ENCODE measurements at places on chromosomes 6 and 20.

- no peak for DNase-seq
Measured at GRCh38 chr6:53934023-53934422, 139.2 kb downstream of the LRRC1 start.

DNA sequence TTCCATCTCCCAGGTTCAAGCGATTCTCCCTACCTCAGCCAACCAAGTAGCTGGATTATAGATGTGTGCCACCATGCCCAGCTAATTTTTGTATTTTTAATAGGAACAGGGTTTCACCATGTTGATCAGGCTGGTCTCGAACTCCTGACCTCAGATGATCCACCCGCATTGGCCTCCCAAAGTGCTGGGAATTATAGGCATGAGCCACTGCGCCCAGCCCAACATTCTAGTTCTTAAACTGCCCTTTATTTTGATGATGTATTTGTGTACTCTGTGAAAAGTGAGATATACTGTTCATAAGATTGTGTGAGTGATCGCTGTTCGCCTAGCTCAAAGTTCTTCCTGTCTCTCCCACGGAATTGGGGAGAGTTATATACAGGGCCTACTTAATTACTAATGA, 93.1 kb downstream of the HFE start:
- DNase-seq: no peak

- DNase-seq: no peak
Measured at GRCh38 chr20:64001607-64002011, 20.7 kb downstream of the PRPF6 start.

- DNase-seq: no peak
Measured at GRCh38 chr6:130396722-130397121, 30.9 kb downstream of the TMEM200A start.

DNA sequence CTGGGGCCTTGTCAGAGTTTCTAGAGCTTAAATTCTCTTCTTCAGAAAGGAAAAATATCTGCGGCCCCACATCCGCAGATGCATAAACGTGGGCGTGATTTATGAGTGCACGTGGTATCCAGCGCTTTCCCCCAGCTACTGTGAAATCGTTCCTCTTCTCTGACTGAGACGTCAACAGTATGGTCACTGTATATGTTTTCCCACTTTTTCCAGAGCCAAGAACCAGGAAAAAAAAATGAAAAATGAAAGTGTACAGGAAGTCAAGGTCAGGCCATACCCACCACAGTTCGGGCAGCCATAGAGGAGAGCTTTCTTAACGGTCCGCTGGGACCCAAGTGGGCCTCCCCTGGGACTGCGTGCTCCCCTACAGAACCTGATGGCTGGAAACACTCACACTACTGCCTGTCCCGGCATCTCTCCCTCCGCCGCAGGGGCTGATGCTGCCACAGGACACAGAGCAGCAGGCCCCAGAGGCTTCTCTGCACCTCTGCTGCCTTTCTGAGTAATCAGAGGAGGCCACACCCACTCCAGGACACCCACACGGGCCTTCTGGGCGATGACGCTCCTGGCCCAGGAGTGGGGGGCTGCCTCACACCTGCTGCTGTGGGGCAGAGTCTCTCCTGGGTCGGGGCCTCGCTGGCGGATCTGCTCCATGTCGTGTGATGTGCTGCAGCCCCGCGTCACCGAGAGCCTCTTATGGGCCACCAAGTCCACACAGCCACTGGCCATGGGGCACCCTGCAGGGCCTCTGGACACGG, 16.4 kb upstream of the STX16 start:
- no peak for DNase-seq

DNA sequence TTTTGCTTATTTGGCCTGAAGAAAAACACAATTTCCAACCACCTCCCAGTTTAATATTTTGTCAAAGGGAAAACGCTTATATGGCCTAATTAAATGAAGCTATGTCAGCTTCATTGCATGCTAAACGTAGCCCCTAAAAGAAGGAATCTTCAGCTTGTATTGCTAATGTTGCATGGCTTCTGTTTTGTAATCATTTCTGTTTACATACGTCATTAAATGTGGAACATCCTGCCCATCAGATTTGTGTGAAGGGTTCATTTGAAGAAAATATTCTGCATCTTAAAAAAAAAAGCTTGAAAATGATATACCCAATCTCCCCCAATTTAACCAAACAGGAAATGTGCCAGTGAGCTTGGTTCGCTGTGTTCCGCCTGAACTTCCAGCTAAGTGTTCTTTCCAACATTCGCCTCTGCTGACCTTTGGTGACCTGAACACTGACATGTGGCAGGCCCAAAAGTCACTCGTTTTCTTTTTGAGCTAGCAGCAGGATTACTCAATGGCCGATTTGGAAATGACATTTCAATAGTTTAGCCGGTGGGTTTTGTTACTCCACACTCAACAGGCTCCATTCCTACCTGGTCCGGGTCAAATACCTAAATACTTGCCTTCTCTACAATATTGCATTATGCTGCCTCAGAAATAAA, 12.7 kb upstream of the SIRT5 start:
- DNase-seq: no peak

DNA sequence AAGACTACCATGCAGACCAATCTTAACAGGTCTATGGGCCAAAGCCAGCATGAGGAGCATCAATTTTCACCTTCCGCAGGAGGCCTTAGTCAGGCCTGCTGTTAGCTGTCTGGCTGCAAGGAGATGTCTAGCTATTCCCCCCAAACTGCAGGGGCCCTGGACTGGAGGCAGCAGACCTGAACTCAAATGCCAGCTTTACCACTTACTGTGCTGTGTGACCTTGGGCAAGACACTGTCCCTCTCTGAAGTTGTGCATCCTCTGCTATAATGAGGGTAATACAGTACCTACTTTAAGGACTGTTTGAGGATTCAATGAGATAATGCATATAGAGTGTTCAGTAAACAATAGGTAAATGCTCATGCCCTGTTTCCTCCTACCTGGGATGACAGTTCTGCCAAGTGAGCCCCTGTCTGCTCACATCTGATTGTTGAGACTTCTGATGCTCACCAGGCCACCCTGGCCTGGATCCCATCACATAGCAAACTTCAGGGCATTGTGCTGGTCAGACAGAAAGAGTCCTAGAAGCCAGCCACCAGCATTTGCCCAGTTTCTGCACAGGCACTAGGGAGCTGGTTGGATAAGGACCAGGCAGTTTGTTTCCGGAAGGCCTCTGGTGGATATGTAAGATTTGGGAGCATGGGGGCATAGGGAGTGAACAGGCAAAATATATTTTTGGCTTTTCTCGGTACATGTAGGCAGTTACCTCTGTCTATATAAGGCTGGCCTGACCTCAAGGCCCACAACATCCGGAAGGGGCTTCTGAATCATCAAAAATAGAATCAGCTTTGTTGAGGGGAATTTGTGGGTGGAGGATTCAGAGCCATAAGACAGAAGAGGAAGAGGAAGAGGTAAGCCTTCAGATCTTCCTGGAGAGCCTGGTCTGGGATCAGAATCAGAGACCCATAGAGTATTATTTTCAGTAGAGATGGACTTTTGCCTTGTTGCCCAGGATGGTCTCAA, 2.3 kb upstream of the OCSTAMP start:
- DNase-seq: no peak

DNA sequence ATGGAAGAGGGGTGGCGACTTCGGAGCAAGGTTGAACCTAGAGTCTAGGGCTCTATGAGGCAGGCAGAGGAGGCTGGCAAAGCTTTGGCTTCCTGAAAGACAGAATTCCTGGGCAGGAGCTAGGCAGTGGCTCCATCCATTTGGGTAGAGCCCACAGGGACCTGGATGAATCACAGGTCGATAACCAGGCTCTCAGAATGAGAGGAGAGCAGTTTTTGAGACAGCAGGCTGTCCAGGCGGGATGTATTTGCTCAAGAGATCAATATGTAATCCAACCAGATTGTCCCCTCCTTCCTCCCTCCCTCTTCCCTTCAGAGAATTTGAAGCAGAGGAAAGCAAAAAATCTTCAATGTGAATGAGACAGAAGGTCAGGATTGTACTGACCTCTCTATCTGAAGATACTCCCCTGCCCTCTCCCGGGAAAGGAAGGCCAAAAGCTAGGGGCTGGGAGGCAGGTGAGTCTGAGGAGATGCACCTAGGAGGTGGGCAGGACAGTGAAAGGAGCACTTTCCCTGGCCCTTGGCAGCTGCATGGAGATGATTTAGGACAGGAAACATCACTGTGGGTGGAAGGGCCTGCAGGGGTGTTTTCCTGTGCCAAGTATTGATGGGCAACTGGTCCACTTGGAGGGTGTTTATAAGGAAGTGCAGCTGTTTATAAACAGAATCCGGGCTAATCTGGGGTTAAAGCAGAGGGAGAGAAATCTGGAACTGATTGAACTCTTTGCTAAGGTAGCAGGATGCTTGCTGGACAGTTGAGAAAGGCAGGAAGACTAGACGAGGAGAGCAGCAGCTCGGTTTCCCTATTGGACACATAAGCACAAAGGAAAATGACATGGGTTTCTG, 212.4 kb upstream of the LRFN2 start:
- no peak for DNase-seq

GRCh38 chr20:52941808-52942207, 30.4 kb upstream of the TSHZ2 start:
- DNase-seq: no peak

- no peak for DNase-seq
Measured at GRCh38 chr20:13397300-13397724, 176.2 kb downstream of the ISM1 start.

DNA sequence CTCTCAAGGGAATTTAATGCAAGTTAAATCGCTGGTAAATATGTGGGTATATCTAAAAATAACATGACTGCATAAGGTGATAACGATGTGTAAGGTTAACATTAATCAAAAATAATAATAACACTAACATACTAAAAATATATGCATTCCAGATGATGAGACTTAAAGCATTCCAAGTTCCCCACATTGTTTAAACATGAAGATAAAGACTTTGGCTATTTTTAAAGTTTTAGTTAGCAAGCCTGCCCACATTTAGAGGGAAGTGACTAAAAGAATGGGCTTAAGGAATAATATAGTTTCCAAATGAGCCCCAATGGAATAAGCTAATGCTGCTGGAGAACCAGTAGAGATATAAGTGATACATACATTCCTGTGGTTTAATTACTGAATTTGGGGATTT, 941.3 kb downstream of the TBC1D32 start:
- no peak for DNase-seq

- no peak for DNase-seq
Measured at GRCh38 chr6:134253681-134254080, 64.2 kb downstream of the SGK1 start.

- DNase-seq: no peak
Measured at GRCh38 chr6:84003131-84003530, 30.4 kb upstream of the MRAP2 start.

DNA sequence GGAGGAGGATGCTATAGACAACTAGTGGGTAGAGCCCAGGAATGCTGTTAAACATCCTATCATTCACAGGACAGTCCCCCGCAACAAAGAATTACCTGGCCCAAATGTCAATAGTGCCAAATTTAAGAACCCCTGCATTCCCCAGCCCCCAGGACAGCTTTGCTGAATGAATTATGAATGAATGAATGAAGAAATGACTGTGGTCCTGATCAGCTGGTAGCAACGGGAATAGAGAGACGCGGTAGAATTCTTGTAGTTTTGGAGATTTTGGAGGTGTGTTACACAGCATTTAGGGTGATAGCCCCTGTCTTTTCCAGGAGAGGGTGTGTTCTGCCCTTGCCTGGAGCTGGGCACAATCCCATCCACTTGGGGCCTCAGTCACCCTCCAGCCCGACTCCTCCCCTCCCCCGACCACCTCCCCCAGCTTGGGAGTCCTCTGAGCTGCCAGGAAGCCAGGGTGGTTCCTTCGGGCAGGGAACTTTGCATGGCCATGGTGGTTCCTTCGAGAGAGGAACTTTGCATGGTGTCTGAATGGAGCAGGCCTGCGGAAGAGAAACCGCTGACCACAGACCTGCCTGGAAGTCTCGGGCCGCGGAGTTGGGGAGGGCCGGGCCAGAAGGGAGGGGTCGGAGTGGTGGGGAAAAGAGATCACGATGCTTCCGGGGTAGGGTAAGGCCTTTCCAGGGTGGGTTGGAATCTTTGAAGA, 1.0 kb upstream of the HCK start:
- no peak for DNase-seq

Measured in esophagus squamous epithelium (tissue), 5 donors.